Sciatic nerve (tissue), 2 donors: ENCODE measurements at places on chromosomes 6 and 20.

- no peak for DNase-seq
Observed at GRCh38 chr6:35590622-35591066, 77.9 kb upstream of the TULP1 start.

- DNase-seq: no peak
Observed at GRCh38 chr20:9590189-9590588, 75.8 kb downstream of the LAMP5 start.

DNA sequence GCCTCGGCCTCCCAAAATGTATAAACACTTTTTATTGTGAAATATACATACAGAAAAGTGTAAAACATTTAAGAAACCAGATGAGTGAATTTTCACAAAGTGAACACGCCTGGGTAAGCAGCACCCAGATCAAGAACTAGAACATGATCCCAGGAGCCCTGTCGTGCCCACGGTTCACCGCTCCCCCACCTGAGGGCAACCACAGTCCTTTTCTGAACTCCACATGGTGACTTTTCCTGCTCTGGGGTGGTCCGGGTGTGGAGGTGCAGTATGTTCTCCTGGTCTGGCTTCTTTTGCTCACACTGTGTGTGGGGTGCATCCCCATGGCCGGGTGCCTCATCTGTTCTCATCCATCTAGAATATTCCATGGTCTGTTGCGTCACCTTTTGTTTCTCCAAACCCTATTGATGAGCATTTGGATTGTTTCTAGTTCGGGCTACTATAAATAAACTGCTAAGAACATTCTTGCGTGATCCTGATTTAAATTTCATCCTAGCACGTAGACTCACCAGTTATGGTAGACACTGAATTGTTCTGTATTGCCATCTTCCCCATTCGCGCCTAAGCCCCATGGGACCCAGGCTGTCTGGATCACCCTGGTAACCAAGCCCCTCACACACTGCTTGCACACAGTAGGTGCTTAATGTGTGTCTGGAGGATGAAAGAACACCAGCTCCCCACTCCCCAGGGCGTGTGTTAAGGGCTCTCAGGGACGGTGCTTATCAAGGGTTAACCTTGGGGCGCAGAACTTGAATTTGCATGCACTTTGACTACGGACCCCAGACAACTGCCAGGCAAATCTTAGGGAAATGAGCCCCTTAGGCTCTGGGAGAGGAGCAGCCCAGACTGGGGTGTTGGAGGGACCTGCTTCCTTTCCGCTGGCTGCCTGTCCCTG lies 56.2 kb downstream of the CTCFL start:
- no peak for DNase-seq

GRCh38 chr6:1481286-1481685 lies 91.9 kb downstream of the FOXF2 start:
- no peak for DNase-seq

- DNase-seq: no peak
Observed at GRCh38 chr6:158737710-158738615, 81.2 kb downstream of the EZR start.

DNA sequence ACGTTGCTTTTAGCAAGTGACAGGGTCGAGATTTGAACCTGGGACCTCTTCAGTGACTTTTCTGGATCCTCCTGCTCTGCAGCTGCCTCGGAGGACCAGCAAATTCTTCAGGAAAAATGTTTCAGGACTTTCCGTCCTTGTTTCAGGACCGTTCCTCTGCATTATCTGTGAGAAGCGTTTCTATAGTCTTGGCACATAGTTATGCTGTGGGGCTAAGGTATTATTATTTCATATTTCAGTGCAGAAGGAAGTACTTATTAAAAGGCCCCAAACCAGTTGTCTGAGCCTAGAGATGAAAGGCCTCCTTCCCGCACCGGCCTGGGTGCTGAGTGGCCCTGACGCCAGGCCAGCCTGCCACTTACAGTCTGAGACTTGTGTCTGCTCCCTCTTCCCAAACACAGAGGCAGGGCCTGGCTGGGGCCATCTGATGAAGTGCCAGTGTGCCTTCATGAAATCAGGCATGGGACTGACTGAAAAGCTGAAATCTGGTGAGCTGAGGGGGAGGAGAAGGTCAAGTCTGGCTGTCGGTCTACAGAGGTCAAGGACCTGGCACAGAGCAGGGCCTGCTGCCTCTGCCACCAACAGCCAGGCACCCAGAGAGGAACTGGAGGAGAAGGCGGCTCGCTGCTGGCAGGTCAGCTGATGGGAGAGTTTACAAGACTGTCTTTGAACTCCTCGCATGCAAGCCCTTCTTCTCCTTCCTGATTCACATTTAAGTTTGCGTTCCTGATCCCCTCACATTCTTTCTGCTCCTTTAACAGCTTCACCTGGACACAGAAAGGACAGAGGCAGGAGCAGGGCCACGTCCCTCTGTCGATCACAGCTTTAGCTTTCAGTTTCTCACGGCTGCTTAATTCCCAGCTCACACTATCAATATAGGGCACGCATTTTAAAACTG lies 8.9 kb upstream of the QKI start:
- DNase-seq: peak; percentile 81

DNA sequence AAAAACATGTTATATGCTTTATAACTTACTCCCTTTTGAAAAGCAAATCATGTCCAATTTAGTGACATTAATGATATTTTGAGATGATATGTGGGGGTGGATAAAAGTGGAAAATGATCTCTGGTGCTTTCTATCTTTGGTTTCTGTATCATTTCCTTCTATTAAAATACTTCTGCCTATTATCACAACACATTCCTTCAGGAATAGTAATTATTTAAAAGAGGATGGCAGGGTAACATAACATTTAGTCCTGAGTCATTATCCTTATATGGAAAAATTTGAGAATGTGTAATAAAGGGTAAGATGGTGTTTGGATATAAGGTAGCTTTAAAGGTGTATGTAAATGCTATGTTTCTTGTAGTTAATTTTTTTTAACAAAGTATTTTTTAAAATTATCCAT lies 657.7 kb downstream of the PHF3 start:
- DNase-seq: no peak

DNA sequence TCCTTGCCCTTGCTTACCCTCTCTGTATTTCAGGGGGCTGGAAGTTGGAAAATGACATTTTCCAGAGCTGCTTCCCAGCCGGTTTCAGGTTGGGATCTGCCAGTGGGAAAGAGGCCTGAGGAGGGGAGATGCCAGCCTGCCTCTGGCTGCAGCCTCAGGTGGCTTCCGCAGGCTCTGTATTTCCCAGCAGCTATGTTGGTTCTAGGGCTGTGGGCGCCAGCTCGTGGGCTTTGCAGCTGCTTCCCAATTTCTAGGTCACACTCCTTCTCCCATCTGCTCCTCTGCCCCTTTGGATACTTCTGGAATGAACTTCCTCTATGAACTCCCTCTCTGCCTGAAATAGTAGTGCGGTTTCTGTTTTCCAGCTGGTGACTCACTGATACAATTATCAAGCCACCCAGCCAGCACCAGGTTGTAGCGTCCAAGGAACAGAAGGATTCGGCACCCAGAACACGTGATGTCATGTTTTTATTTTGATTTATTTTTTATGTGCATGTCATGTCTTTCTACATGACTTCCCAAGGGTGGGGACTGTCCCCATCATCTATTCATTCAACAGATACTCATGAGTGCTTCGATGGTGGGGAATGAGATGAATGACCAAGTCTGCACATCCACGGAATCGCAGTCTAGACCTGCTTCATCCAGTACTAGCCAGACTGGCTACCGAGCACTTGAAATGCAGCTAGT lies 38.0 kb downstream of the TGM2 start:
- peak; percentile 41 for DNase-seq

DNA sequence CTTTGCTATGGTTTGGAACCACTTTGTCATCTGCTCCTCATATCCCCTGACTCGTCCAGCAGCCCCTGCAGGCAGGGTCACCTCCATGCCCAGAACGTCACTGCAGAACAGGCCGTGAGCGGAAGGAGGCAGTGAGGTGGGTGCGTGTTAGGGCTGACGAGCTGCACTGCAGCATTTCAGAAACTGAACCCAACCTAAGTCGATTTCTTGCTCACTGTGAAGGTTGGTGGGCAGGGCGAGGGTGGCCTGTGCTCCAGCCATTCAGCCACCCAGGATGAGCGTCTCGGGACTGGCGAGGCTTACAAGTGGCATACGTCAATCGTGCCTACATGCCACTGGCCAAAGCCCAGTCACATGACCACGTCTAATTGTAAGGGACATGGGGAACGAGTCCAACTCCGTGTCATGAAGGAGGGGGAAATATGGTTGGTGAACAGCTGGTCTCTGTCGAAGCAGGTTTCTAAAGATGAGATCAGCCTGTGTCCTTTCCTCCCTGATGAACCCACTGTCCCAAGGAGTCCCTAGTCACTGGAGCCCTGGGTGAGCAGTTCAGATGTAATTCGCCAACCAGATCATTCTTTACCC lies 289.1 kb downstream of the TAF4 start:
- no peak for DNase-seq

DNA sequence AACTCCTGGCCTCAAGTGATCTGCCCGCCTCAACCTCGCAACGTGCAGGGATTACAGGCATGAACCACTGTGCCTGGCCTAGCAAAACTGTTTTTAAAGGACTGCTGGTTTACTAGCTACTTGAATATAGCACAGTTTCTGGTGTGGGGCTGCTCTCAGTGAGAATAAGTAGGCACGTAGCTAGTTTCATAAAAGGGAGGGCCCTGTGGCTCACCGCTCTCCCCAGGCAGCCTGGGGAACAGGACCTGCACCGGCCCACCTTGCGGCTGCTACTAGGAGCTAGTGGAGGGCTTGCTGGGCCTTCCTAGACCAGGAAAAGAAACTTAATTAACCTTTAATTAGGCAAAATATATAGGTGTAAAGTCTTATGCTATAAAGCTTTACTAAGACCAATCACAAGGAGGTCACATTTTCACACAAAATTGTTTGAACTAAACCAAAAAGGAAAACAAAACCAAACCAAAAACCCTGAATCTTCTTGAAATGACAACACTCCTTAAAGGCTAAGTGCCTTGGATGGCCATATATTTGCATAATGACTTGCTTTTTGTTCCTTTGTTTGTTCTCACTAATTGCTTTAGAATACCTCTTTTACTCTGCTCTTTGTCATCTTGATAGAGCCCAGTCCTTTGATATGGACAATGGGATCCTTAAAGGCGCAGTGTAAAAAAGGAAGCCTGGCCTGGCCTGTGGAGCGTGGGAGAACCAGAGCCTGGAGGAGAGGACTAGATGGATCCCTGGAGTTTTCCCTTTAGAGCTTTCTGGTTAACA lies 69.5 kb upstream of the SAMD5 start:
- DNase-seq: no peak

- no peak for DNase-seq
Observed at GRCh38 chr6:83849127-83849526, 4.0 kb upstream of the RIPPLY2 start.

- DNase-seq: no peak
Observed at GRCh38 chr6:87742106-87742505, 40.1 kb upstream of the AKIRIN2 start.

DNA sequence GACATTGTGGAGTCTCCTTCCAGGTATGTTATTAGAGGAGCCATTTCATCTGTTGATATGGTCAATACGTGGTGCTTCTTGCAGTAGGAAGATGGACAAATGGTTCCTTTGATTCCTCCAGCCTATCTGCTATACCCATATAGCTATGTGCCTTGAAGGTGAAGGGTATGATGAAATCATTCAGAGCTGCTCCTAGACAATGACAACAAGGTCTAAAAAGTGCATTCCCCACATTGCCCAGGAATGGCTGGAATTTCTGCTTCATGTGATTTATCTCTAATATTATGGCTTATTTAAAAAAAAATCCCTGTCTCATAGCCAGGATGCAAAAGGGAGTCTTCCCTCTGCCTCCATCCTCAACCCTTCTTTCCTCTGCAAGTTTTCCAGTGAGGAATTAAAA lies 14.1 kb downstream of the DAAM2 start:
- DNase-seq: no peak

GRCh38 chr20:48153523-48153922 lies 368.2 kb upstream of the SULF2 start:
- no peak for DNase-seq

DNA sequence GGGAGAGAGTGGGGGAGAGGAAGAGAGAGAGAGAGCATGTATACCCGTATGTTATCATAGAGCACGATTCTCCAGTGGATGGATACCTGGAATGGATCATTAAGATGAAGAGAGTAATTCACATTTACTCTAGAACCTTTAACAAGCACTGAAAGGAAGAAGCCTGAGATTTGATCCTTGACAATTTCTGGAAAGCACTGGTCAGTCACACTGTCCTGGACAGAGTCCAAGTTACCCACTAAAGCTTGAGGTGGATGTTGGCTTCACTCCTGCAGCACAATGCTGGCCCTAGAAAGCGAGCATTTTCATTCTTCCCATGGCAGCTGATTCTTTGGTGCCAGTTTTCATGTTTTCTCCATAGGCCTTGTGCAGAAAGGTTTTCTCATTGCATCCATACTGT lies 25.6 kb downstream of the NFYA start:
- no peak for DNase-seq

DNA sequence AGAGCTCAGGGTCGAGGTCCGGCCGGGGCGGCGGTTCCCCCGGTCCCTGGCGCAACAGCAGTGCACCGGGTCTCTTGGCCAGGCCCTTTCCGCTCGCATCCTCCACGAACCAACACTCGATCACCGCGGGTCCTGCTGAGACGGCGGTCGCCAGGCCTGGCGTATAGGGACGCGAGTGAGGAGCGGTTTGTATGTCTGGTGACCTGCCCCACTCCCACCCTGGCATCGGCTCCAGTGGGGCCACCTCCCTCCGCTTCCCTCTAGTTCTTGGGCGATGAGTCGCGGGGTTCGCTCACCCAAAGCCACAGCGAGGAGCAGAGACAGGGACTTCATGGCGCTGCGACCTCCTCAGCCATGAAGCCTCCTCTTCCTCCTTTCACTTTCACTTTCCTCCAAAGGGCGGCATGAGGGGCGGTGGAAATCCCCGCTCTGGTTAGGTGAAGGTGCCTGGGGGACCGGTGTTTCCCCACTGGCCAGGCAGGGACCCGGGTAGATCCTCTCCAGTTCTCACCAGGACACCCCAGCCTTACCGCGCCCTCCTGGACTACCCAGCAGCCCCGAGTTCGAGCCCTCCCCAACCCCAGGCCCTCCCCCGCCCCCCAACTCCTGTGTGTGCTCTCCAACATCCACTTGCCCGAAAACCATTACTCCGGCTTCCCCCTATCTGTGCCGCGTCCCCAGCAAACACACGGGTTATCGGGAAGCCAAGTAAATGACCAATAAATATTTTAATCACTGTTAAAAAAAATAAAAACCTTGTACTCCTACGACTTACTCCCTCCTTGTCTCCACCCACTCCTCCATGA lies at the start of gene TAPBP:
TAPBP (minus strand) TSS at position 370 of the 806 bp plus-strand sequence; CDS start at position 333, 37 bp downstream.
- DNase-seq: peak; percentile 78

GRCh38 chr6:131175564-131175963 lies 40.3 kb downstream of the AKAP7 start:
- DNase-seq: no peak

- no peak for DNase-seq
Observed at GRCh38 chr6:97322226-97322625, 39.2 kb upstream of the MMS22L start.

DNA sequence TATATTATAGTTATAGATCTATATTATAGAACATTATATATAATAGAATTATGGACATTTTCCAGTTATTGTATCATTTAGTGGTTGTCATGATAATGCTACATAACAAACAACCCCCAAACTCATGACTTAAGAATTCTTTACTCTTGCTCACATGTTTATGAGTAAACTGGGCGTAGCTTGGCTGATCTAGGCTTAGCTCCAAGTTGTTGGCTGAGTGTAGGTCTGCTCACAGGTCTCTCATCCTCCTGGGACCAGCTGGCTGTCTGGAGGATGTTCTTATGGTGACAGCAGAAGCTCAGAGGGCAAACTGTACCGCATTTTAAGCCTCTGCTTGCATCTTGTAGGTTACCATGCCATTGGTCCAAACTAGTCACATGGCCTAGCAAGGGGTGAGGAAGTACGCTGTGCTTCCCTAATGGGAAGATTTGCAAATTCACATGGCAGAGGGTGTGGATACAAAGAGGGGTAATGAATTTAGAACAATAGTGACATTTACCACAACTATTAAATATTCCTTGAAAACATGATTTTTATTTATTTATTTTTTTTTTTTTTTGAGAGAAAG lies 34.2 kb downstream of the ARHGAP40 start:
- no peak for DNase-seq
